ENCODE measurements at places on chromosomes 1 and 21.

DNA sequence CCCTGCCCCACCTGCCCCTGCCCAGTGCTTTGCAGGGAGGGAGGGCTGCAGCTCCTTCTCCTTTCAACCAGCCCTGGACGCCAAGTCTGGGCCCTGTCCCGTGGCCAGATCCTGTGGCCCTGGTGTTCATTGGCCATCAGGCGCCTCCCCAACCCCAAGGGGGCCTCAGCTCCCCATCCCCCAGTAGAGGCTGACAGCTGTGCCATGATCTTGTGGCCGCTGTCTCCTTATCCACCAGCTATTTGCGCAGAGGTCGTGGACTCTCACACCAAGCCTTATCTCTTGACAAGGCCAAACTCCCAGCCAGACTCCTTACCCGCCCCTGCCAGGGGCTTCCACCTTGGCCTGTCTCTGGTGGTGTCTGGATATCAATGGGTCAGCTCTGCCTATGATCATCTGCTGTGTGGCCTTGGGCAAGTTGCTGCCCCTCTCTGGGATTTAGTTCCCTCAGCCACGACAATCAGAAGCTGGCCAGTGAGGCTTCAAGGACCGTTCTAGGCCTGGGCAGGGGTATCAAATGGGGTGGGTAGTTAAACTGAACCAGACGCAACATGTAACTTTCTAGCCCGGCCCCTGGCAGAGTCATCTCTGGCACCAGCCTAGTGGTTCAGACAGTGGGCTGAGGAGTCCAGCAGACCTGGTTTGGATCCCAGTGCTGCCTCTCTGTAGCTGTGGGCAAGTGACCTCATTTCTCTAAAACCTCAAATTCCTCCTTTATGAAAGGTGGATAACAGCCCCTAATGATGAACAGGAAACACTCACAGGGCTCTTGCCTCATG lies 3.3 kb upstream of the COL8A2 start:
- DNase-seq = no peak

- no peak for DNase-seq
Measured at GRCh38 chr1:8951231-8951630, 5.6 kb downstream of the CA6 start.

DNA sequence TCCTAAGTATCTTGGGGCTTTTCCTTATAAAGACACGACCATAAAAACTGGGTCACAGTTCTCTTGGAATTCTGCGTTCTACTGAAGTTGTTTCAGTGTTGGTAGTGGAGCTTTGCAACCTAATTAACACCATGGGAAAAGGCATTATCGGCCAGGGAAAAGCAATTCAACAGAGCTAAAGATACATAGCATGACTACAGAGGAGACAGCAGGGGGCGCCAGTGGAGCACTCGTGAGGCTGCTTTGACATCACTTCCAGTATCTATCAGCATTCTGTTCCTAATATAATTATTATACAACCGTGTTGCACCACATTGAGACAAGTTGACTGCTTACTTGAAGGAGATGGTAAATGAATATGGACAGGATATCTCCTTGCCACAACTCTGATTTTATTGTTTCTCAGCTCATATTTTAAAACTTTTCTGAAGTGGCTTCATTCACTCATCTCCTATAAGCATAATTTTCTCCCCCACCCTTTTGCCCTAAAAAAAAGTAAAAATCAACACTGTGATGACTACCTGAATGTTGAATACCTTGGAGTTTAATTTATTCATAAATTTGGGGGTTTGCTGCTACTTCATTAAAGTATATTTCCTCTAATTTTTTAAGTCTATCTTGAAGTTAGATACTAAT lies 39.4 kb downstream of the ZP4 start:
- no peak for DNase-seq

DNA sequence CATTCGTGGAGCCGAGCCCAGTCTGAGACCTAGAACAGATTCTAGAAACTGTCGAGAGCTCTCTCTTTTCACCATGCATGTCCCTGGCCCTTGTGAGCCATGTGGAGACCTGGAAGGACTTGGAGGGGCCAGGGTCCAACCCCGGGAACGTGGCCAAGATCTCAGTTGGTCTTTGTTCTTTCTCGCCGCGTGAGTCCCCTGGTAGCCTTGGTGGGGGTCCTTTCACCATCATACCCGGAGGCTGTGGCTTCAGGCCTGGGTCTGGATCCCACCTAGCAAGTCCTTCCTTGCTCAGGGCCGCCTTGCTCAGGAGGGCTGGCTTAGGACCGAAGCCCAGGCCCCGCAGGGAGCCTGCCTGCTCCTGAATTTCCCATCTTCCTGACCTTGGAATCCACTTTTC lies 168.0 kb downstream of the CAMTA1 start:
- DNase-seq = no peak

DNA sequence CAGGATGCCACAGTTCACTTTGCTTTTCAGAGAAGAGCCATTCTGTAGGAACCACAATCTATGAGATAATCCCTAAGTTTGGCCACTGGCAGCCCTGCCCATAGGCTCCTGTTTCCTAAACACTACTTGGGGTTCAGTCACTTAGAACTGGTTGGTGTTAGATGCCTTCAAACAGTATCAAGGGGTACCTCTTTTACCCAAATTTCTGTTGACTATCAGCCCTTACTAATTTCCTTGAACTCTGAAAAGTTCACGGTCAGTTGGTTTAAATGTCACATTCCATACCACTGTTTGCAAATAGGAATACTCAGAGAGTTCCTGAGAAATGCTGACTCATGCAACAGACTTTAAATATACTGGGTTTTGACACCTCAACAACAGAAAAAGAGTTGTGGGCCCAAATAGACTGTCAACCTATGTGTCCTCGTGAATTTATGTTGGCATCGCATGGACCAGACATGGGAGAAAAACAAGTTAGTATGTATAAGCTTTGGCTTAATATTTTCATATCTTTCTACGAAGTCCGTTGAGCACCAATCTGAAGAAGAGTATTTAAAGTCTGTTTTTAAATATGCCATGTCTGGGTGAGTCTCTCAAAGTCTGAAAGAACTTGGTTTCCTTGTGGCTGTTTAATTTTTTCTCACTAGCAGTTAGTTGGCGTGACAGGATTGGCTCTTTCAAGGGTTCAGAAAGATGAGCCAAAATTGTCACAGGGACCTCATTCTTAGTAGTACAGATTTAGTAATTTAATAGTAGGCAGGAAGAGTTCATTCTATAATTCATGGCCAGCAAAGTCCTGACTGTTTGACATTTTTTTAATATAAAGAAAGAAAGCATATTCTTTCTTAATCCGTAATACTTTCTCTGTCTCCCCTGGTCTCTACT lies 56.5 kb upstream of the ZNF326 start:
- DNase-seq = no peak

DNA sequence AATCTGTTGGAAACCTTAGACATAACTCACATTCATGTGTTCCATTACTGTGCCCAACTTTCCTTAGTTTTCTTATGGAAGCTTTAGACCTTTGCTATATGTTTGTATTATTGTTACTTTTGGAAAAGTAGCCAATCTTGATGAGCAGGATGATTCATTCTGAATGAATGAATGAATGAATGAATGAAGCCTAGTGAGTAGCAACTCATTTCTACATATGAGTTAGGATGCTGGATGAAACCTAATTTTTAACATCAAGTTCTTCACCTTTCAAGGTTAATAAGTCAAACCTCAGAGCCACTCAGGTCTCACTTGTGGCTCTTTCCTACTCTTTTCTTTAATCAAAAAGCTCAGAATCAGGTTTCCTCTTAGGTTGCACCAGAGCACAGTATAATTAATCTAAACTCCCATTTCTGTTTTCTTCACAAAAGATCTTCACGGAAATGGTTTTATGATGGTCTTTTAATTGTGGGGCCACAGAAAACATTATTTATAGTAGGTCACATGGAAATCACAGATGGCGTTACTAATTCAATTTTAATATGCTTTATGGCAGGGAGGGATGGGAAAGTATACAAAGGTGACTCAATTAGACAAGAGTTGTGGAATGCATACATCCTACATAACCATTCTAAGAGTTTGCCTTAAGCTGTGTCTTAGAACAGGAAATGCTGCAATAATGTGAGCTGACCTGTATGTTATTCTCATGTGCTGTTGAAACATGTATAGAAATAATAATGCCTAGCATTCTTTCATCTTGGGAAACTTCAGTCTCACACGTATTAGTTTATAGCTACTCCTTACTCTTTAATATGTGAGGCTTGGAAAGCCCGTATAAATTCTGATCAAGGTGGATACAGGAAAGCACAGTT lies 4.5 kb upstream of the DDX59 start:
- DNase-seq = peak; percentile 24

DNA sequence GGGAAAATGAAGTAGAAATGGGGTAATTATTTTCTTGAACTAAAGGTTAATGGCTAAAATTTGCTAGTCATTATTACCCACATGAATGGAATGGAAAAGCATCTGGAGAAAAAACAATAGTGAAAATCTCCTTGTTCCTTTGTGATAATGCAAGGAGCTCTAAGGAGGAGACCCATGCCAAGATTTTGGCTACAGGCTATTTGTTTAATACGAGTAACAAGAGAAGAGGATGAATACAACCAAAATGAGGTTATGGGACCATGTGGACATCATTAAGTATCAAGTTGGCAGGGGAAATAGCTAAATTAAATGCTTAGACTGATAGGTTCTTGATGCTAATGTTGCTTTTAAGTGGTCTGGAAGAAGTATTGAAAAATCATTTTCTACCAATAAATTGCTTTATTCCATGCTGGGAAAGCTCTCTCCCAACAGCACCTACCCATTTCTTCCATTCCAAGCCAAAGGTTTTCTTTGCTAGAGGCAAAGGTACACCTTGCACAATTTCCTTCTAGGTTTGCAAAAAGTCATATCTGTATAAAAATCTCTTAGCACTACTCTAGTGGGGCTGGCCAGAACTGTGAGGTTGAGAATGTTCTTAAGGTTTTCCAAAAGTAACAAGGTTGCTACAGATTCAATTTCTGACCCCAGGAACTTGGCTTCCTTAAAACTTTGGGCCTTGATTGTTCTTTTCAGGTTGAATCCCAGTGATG lies 100.2 kb downstream of the SMYD2 start:
- no peak for DNase-seq

GRCh38 chr1:89407360-89407759 lies 43.5 kb downstream of the GBP6 start:
- DNase-seq = no peak

DNA sequence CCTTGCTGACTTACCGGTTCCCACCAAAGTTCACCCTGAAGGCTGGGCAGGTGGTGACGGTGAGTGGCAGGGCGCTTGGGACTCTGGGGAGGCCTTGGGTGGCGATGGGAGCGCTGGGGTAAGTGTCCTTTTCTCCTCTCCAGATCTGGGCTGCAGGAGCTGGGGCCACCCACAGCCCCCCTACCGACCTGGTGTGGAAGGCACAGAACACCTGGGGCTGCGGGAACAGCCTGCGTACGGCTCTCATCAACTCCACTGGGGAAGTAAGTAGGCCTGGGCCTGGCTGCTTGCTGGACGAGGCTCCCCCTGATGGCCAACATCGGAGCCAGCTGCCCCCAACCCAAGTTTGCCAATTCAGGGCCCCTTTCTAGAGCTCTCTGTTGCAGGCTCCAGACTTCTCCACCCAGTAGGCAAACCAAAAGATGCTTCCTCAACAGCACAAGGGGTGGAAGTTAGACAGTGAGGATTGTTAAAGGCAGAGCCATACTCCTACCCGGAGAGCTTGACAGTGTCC lies 16.4 kb upstream of the SEMA4A start:
- DNase-seq = no peak

- no peak for DNase-seq
Measured at GRCh38 chr1:40395190-40396175, 22.0 kb downstream of the SMAP2 start.

GRCh38 chr1:186994897-186995296 lies 166.1 kb downstream of the PLA2G4A start:
- DNase-seq = no peak

- no peak for DNase-seq
Measured at GRCh38 chr1:220487297-220487820, 40.6 kb upstream of the MARK1 start.
